NCI-H748 treated with DMSO at 0.1 percent for 48 hours (cell line): ENCODE measurements at places on chromosomes 6 and 20.
A peak's percentile ranks its signal among the peaks of the same experiment; 100 is the strongest.

DNA sequence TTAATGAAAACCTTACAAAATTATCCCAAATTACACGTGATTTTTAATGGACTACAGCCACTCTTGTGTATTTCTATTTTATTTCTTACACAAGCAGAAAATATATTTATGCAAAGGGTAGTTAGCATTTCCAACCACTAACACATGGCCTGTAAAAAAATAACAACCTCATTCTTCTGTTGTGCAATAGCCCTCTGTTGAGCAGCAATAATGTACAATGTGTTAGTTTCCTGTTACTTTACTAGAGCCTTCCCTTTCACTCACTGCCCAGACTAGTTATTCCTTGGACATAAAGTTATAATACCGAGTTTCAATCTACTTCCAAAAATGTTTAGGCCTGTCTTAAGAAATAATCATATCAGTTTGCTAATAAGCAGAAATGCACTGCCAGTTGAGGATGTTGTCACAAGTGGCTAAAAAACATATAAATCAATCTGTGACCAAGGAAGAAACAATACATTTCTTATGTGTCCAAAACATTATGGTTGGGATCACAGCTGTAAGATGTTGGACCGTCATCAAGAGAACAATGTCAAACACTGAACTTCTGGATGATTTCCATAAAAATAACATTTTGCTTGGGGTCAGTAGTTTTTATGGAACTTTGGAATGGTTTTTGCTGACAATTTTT lies 73.6 kb upstream of the RNF146 start:
- DNase-seq, result no peak

DNA sequence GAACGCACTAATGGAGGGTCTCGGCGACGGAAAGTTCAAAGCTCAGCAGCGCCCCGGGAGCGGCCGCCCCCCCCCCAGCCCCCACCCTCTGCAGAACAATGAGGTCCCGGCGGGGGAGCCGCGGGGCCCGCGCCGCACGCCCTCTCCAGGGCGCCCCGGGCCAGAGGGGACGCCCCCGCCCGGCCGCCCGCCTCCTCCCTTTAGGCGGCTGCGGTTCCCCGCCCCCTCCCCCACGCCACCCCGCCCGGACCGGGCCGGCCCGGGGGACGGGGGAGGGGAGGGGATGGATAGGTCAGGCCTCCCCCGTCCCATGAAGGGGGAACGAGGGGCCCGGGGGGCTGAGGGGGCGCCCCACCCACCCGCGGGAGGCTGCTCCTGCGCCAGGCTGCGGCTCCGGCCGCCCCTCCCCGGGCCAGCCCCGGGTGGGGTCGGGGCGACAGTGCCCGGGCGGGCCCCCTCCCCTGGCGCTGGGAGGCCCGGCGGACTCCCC lies 1.5 kb downstream of the NOL4L start:
- no peak for DNase-seq

DNA sequence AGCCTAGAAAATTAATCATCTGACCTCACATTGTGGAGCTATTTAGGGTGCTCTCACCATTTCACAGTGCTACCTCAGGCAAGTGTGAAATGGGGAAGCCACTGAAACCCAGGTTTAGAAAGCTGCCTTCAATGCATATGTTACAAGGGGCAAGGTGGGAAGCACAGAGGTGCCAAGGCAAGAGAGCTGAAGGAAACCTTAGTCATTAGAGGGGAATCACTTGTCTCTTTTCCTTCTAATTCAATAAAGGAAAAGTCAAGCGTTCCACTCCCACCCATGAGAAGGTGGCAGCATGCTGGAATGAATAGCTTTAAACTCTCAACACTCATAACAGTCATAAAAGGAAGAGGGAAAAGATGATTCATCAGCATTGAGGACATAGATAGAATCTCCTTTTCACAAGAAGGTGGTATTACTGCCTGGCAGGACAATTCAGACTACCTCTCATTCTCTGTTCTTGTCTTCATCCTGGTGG lies 251.9 kb upstream of the IRAK1BP1 start:
- DNase-seq, result no peak

DNA sequence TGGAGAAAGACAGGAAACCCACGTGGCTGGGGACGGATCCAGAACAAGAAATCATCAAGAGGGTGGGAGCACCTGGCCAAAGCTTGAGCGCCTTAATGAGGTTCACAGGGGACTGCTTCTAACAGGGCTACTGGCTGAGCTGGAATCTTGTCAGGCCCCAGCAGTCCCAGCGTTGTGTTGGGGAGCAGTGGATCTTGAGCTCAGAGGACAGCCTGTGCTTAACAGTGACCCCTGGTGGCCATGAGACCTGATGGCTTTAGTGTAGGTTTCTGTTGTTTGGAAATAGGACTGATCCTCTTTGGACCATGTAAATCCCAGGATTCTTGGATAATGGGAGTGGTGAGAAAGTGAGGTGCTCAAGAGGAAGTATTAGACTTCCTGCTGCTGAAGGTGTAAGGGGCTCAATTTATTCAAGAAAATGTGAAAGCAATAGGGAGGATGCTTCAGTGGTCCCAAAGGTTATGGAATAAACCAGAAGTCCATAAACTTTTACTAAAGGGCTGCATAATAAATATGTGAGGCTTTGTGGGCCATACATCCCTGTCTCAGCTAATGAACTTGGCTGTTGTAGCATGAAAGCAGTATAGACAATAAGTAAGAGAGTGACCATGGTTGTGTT lies 216.2 kb downstream of the NFATC2 start:
- no peak for DNase-seq

DNA sequence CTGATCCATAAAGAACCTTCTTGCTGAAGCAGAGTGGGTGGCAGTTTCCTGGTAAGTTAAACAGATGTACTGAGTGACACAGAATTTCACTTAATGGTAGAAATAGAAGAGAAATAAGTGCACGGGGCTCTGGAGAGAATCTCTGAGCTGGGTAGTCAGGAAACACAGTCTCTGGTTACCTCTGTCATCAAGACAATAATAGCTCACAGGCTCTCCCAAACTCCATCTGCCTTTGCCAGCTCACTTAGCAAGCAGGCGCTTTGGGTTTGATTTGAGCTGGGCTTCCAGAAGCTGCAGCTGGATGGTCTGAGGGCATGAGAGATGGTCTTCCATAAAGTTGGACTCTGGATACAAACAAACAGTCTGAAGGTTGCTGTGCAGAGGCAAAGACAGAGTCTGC lies 39.6 kb upstream of the PRSS35 start:
- DNase-seq, result no peak

DNA sequence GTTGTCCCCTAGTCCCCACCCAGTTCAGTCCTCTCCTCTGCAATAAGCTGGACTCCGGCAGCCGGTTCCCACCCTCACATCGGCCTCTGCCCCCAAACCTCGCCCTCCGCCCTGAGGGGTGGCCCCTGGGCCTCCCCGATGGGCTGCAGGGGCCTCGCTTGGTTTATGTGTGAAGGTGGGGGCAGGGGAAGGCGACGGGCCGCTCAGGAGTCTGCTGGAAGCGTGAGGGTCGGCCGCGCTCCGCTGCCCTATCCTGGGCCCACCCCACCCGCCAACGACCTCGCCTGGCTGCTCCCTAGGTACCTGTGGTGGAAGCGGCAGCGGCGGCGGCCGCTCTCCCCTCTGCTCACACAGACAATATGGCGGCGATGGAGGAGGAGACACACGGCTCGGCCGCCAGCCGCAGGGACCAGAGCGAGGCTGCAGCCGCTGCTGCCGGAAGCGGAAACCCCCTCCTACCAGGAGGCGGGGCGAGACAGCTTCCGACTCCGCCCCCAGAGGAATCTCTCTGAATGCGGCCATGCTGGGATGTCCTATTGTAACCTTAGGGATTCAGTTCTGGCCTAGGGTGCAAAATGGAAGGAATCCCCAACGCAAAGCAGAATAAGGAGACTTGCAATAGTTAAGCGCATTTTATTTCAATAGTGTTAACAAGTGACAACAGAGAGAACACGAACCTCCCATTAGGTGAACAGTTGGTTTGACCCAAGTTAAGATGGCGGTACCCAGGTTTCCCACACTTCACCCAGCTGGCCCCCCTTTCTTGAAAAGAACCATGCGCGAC lies at the start of gene CSNK2A1:
TSS of gene CSNK2A1 (minus strand) at position 422 of the 784 bp plus-strand sequence. CDS start 35,239 bp downstream, outside the sequence.
- peak; percentile 99 for DNase-seq

GRCh38 chr6:3948866-3949265 lies 99.7 kb downstream of the FAM50B start:
- no peak for DNase-seq

- DNase-seq, result no peak
Measured at GRCh38 chr20:35991142-35991771, 22.9 kb downstream of the CNBD2 start.

DNA sequence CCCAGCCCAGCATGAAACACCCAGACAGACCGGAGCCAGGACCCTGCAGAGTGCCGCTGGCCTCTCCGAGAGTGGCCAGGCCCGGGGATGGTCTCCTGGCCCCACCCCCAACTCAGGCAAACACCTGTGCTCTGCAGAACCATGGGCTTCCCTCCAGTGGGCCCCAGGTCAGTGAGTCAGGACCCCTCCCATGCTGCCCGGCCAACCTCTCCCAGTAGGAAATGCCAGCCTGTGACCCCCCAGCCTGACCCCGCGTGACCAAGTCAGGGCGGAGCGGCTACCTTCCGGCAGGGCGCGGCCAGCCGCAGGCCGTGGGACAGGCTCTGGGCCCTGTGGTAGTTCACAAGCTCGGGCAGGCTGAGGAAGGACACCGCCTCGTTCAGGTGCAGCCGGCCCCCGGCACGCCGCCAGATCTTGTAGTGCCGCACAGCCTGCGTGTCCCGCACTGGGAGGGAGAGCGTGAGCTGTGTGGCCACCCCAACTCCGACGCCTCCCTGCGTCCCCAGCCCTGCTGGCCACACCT lies 3.2 kb downstream of the PTK6 start:
- DNase-seq, result no peak

GRCh38 chr20:60097285-60097684 lies 139.1 kb downstream of the CDH26 start:
- no peak for DNase-seq

- DNase-seq, result peak; percentile 24
Measured at GRCh38 chr20:11569163-11569562, 348.5 kb upstream of the BTBD3 start.

DNA sequence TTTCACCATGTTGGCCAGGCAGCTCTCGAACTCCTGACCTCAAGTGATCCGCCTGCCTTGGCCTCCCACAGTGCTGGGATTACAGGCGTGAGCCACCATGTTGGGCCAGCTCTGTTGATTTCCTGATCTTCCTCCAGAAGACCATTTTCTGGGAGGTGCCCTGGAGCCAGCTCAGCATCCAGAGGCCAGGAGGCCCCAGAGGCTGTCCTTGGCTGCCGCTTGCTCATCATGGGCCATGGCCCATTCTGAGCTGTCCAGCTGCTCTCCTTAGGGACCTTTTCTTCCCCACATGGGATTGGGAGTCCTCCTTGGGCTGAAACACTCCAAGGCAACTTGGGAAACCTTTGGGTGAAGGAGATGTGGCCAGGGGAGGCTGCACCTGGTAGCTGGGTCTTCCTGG lies 15.4 kb downstream of the LRRC73 start:
- no peak for DNase-seq

DNA sequence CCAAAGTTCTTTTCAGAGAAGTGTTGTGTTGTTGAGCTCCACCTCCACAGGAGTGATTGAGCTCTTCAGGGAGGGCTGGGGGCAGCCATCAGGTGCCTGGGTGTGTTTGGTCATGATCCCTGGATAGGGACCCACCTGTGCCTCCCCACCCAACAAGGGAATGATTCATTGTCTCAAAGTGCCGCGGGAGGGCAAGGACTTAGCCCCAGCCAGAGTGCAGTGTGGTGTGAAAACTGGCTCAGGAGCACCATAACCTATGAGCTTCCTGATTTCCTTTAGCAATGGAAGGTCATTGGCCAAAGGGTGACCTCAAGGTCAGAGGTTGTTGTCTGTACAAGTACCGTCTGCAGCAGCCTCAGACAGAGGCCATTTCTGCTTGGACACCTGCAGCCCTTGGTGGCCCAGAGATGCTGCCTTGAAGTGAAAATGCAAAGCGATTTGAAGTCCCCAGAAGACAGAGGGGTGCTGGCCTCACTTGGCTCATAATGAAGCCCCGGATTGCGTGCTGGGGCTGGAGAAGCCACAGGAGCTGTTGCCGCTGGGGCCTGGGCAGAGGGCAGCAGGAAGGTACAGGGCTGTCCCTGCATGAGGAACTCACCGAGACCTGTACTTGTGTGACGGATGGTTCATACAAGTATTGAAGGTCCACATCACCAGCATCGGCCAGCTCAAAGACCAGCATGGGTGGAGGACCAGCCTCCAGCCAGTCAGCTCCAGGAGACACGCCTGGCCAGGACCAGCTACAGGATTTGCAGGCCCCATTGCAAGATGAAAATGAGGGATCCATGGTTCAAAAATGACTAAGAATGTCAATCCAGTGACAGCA lies 100.6 kb upstream of the DUSP22 start:
- no peak for DNase-seq

DNA sequence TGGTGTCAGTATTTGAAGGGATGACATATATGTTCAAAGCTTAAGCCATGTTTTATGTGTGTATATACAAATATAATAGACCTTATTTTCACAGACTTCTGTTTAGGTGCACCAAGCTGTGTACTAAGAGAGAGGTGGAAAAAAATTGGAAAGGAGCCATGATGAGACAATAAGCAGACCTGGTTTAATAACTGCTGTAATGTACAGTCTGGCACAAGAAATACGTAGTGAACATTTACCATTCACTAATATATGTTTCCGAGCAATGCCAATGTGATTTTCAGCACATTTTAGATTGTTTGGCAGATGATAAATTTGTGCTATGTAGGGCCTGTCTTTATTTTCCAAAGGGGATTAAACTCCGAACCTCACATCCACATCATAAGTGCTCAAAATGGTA lies 116.3 kb downstream of the KHDC1L start:
- no peak for DNase-seq

- no peak for DNase-seq
Measured at GRCh38 chr6:27650620-27651370, 177.9 kb upstream of the ZNF184 start.

- DNase-seq, result no peak
Measured at GRCh38 chr6:135118134-135118730, 62.9 kb upstream of the MYB start.

DNA sequence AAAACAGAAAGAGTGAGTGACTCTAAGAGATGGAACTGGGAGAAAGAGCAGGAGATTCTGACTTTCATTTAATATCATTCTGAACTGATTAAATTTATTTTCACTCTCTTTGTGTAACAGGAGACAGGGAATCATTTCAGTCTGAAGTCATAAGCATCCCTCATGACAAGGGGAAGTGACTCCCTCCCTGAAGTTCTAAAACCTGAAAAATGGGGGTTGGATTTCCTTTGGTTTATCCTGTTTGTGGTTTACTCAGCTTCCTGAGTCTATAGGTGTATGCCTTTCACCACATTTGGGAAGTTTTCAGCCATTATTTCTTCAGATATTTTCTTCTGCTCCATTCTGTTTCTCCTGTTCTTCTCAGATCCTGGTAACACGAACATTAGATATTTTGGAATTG lies 3.4 kb upstream of the FKBP1A start:
- DNase-seq, result no peak

GRCh38 chr6:29251736-29252135 lies 49.8 kb upstream of the OR14J1 start:
- no peak for DNase-seq

DNA sequence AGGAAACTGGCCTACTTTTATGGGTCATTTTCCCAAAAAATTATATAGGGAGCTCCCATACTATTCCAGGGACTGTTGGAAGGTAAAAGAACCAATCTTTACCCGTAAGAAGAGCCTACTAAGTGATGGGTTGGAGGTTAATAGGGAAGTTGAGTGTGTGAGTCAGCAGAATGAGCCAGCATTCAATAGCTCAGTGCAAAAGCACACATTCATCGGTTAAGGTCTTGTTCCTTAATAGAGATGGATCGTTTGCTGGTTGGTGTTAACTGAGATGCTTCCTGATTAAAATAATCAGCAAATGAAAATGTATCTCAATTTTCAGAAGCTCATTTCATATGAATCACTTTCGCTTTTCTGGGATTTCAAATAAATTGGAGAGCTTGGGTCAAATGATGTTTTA lies 115.3 kb upstream of the MRPS10 start:
- DNase-seq, result no peak

GRCh38 chr20:11101696-11102095 lies 427.9 kb upstream of the JAG1 start:
- no peak for DNase-seq
